Omental fat pad (tissue), 4 donors: ENCODE measurements at places on chromosomes 11 and 22.

- no peak for DNase-seq
Measured at GRCh38 chr22:47564651-47565434, 802.4 kb downstream of the TBC1D22A start.

- DNase-seq: no peak
Measured at GRCh38 chr11:129610125-129610524, 205.5 kb upstream of the TMEM45B start.

DNA sequence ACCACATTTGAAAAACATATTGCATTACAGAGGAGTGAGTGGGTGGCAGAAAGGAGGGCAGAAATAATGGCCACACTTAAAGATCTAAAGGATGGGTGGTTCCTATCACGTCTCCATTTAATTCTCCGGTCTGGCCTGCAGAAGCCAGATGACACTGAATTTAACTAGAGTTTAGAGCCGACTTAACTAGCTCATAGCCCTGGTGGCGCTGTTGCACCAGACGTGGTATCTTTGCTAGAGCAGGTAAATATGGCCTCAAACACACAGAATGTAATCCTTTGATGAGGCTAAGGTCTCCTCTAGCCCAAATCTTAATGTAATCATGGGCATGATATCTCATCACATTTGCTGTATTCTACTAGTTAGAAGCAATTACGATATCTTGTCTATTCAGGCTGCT lies 51.5 kb upstream of the GAL start:
- no peak for DNase-seq

DNA sequence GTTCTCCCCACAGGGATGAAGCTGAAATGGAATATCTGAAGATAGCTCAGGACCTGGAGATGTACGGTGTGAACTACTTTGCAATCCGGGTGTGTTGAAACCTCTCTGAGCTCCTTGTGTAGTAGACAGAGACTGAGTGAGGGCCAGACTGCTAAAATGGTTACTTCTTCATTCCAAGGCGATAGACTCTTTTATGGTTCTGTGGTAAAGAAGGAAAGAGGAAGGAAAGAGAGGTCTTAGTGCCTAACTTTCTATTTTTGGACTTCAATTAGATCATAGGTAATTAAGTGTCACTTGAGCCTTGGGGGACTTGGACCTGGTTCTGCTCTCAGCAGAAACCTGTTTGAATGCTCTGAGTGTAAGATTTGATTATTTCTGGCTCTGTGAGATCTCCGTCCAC lies 54.7 kb downstream of the NF2 start:
- no peak for DNase-seq

- no peak for DNase-seq
Measured at GRCh38 chr22:27151407-27151806, 494.0 kb downstream of the MIAT start.
